ENCODE measurements at places on chromosomes 6 and 20.

DNA sequence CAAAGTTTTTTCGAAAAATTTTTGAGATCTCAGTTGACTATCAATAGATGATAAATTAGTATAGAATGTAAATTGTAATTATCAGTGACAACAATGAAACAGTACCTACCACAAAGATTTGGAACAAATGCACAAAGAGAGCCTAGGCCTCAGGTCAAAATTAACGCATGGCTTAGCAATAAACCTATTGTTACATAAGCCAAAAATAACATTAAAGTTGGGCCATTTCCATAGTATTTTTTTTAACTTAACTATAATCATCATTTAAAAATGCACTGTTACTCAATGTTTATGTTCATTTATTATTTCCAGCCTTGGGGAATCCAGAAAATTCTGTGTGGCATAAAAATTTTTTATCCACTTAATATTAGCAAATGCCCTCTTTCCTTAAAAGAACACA, 117.0 kb downstream of the EPB41L2 start:
- no peak for DNase-seq

DNA sequence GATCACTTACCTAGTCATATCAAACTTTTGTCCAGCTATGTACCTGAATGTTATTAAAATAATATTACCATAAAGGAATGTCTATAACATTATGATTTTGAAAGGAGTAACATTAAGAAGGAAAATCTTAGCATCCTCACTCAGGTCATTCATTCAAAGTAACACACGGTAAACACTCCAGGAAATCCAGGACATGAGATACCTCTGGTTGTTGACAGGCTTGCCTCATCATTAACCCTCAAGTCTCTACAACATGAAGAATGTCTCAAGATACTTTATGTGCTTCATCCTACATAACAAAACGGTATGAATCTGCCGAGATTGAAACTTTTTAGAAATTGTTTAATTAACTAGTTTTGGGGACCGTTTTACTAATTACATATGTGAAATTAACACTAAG, 690 bp upstream of the FILIP1 start:
- no peak for DNase-seq

- no peak for DNase-seq
Measured at GRCh38 chr6:117559299-117559698, 43.0 kb downstream of the GOPC start.

DNA sequence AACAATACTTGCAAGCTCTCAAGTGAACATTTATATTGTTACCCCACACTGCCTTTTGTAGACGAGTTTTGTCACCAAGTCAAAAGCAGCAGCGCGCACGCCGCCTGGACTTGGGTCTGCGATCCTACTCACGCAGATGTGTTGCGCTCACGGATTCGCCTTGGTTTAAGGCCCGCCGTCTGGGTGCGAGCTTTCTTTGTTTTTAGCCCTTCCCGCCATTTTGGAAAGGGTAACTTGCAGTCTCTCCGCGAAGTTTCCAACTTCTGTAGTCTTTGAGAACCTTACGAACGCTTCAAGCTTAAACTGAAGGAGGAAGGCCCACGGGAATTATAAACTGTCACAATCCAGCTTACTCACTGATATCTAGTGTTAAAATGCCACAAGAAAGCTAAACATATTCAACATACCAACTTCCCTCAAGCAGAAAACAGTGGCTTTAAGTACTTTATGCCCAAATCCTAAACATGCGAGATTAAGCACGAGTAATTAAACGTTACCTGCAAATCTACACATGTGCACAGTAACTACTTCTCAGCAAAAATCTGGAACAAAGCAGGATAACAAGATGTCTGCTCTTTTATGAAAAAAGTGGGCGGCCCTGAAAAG, 80.4 kb upstream of the BTN3A2 start:
- DNase-seq, result no peak

- no peak for DNase-seq
Measured at GRCh38 chr20:63006540-63007359, at the start of gene BHLHE23. TSS of gene BHLHE23 (minus strand) at chr20:63006964. CDS start at chr20:63006774, 190 bp downstream.

DNA sequence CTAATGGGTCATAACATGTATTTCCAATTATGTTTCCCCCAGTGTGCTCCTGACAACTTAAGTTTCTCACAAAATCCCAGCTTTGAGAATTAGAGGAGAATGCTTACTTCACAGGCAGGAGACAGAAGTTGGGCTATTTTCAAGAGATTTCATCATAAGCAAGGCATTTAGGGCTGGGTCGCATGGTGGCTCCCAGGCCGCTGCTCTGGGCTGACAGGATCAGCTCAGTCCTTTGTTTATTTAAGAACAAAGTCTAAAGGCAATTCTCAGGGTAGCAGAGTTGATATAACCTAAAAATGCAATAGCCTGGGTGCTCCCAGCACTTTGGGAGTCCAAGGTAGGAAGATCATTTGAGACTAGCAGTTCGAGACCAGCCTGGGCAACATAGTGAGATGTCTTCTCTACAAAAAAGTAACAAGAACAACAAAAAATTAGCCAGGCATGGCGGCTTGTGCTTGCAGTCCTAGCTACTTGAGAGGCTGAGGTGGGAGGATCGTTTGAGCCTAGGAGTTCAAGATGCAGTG, 10.9 kb downstream of the FOXQ1 start:
- no peak for DNase-seq

DNA sequence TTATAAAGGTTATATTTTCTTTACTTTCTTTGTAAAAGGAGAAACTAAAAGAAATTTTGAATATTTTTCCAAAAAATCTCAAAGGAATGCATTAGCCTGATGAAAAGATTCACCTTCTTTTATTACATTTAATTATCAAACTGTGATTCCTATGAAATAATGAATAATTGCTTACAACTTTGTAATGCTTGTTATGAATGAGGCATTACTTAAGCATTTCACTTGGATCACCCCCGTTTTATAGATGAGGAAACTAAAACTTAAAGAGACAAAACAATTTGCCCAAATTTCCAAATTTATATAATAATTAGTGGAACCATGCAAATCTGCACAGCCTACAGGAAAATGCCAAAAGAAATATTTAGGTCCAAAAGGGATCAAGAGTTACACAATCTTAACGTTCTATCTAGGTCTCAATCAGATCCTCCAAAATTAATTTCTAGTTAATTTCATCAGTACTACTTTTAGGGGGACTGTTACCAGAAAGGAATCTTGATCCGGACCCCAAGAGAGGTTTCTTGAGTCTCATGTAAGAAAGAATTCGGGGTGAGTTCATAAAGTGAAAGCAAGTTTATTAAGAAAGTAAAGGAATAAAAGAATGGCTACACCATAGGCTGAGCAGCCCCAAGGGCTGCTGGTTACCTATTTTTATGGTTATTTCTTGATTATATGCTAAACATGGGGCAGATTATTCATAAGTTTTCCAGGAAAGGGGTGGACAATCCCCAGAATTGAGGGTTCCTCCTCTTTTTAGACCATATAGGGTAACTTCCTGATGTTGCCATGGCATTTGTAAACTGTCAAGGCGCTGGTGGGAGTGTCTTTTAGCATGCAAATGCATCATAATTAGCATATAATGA, 288.0 kb downstream of the ADGB start:
- no peak for DNase-seq

All from fibroblast of skin of left biceps (primary cell).